ENCODE measurements at places on chromosomes 5 and 9.

DNA sequence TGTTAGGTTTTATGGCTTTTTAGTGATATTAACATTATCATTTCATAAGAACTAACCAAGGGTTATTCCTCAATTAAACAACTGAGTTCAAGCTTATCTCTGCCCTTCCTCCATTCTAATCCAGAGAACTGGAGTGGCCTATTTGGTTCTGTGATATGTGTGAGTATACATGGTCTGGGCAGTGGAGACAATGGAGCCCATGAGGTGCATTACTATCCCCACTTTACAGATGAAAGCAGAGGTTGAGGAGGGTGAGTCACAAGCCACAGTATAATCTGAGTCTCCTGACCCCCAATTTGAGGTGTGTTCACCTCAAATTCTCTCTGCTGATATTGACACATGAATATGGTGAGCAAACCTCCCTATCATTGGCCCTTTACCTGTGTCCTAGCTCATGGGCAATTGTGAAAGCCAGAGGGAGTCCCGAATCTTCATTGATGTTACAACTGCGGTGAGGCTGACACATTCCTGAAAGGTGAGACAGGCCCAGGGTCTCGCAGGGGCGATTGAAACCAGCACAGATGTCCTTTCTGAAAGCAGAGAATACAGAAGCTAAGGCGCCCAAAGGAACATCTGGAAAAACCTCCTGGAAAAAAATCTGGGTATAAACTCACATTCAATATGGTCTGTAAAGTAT is 217.2 kb downstream of the TARS1 start:
- no peak overlapping the region for H3K27ac ChIP-seq
- H3K27me3 ChIP-seq, result no peaks in the 10 kb centered on the region
- no peaks in the 10 kb centered on the region for H3K4me1 ChIP-seq
- DNase-seq, result no peak
- no peak overlapping the region for H3K4me3 ChIP-seq

- H3K4me3 ChIP-seq, result no peak overlapping the region
- H3K27me3 ChIP-seq, result no peaks in the 10 kb centered on the region
- peaks cover 7% of the 10 kb centered on the region for H3K4me1 ChIP-seq
- DNase-seq, result no peak
- no peak overlapping the region for H3K27ac ChIP-seq
Measured at GRCh38 chr5:92637247-92637646, 943.8 kb downstream of the NR2F1-AS1 start.

GRCh38 chr9:87570000-87570908 is 72.6 kb downstream of the DAPK1 start:
- no peak overlapping the region for H3K4me3 ChIP-seq
- peaks cover 49% of the 10 kb centered on the region for H3K4me1 ChIP-seq
- H3K27me3 ChIP-seq, result no peaks in the 10 kb centered on the region
- no peaks in the 10 kb centered on the region for H3K36me3 ChIP-seq
- no peak for DNase-seq

DNA sequence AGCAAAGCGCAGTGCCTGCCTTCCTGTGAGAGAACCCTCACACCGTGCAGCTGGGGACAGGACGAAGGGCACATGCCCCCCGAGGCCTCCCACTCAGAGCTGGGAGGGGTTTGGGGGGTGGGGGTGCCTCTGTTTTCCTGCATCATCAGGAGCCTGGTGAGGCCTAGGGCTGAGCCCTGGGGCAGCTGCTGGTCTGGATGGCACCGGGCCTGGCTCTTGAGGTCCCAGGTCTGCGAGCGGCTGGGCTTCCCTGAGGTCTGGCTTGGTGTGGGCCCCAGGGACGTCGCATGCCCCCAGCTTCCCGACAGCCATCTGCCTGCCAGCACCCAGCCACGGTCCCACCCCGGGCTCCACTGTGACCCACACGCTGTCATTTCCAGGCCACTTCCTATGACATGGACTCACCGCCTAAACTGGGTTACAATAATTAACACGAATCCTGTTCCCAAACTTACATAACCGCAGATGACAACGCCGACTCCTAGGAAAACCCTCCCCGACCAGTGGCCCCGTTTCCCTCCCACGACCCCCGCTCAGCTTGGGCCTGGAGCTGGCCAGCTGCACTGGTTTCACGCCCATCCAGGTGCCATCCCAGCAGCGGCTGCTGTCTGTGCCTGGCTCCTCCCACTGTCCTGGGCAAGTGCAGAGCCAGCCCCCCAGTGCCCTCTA is 8.7 kb downstream of the NACC2 start:
- no peaks in the 10 kb centered on the region for H3K27me3 ChIP-seq
- no peak for DNase-seq
- H3K4me3 ChIP-seq, result peak overlapping the region; percentile 54
- peak overlapping the region; percentile 94 for H3K27ac ChIP-seq

- no peaks in the 10 kb centered on the region for H3K27me3 ChIP-seq
- DNase-seq, result no peak
- peaks cover 67% of the 10 kb centered on the region for H3K36me3 ChIP-seq
- H3K27ac ChIP-seq, result no peak overlapping the region
Measured at GRCh38 chr9:127463911-127464310, 12.6 kb downstream of the LRSAM1 start.

DNA sequence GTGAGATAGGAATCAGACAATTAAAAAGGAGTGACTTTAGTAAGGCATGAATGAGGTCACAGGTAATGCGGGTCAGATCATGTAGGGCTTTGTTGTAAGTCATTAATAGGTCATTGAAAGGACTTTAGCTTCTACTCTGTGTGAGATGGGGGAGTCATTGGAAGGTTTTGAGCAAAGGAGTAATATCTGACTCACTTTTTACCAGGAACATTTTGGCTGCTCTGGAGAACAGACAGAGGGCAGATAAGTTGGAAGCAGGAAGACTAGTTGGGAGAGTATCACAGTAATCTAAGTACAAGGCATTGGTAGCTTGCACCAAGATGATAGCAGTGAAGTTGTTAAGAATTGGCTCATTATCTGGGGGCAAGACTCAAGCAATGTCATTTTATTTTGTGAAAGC is 37.4 kb downstream of the KIF2A start:
- H3K4me1 ChIP-seq, result no peaks in the 10 kb centered on the region
- H3K4me3 ChIP-seq, result no peak overlapping the region
- peaks cover 7% of the 10 kb centered on the region for H3K36me3 ChIP-seq
- no peaks in the 10 kb centered on the region for H3K27me3 ChIP-seq
- no peak for DNase-seq

DNA sequence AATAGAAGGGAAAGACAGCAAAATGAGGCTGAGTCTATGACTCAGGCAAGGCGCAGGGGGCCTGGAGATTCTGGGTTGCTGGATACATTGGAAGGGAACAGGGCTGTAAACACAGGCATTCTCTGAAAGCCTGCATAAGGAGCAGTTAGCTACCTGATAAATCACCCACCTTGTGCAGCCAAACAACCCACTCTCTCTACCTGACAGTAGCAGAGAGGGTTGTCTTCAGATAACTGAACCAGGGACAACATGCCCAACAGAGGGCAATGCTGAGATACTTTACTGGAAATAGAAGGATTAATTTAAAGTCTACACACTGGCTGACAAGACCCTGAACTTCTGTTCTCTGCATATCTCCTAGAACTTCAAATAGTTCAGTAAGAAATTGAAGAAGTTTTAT is 161.6 kb downstream of the KCTD16 start:
- no peak overlapping the region for H3K4me3 ChIP-seq
- H3K27ac ChIP-seq, result no peak overlapping the region
- H3K36me3 ChIP-seq, result no peaks in the 10 kb centered on the region
- H3K27me3 ChIP-seq, result no peaks in the 10 kb centered on the region
- no peak for DNase-seq

GRCh38 chr9:125536776-125537175 is 170.2 kb downstream of the MAPKAP1 start:
- H3K4me3 ChIP-seq, result no peak overlapping the region
- peaks cover 6% of the 10 kb centered on the region for H3K4me1 ChIP-seq
- H3K27me3 ChIP-seq, result no peaks in the 10 kb centered on the region
- H3K36me3 ChIP-seq, result no peaks in the 10 kb centered on the region
- no peak overlapping the region for H3K27ac ChIP-seq

GRCh38 chr9:34907044-34907443 is 51.0 kb upstream of the PHF24 start:
- H3K27ac ChIP-seq, result no peak overlapping the region
- H3K4me3 ChIP-seq, result no peak overlapping the region
- no peak for DNase-seq
- no peaks in the 10 kb centered on the region for H3K27me3 ChIP-seq

- no peaks in the 10 kb centered on the region for H3K27me3 ChIP-seq
- H3K4me3 ChIP-seq, result peak overlapping the region; percentile 9
- peak overlapping the region; percentile 29 for H3K27ac ChIP-seq
- peaks cover 16% of the 10 kb centered on the region for H3K36me3 ChIP-seq
Measured at GRCh38 chr9:122318284-122318683, 52.5 kb upstream of the PTGS1 start.

- H3K4me1 ChIP-seq, result no peaks in the 10 kb centered on the region
- H3K36me3 ChIP-seq, result no peaks in the 10 kb centered on the region
- H3K27me3 ChIP-seq, result no peaks in the 10 kb centered on the region
- H3K4me3 ChIP-seq, result no peak overlapping the region
- no peak overlapping the region for H3K27ac ChIP-seq
Measured at GRCh38 chr9:97759581-97760288, 62.6 kb upstream of the XPA start.

GRCh38 chr9:36995927-36996705 is 38.0 kb downstream of the PAX5 start:
- no peak for DNase-seq
- H3K4me3 ChIP-seq, result no peak overlapping the region
- H3K27ac ChIP-seq, result no peak overlapping the region
- peaks cover 4% of the 10 kb centered on the region for H3K27me3 ChIP-seq
- H3K4me1 ChIP-seq, result no peaks in the 10 kb centered on the region

DNA sequence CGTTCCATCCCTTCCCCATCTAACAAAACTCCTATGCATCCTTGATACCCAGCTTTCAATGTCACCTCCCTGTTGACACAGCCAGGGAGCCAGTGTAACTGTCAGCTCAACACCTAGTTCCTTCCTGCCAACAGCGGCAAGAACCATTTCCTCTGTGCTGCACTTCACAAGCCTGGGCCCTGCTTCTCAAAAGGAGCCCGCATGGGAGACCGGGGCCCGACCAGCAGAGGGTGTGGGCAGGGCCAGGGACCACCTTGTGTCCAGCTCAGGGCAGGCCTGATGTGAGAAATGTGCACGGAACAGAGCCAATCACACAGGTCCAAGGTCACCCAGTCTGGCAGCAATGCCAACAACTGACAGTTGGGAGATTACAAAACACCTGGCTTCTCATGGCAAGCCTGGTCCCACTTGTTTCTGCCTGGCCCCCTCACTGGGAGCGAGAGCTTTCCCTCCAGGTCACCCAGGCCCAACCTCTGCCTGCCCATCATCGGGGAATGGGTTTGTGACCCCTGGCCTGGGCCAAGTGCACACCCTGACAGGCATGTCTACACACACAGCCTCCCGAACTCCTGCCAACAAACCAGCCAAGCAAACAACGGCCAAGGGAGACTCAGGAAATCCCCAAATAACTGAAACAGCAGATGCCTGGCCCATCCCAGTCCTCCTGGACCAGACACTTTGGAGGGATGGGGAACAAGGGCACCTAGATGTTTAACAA is 3.1 kb downstream of the RNF44 start:
- H3K4me1 ChIP-seq, result peaks cover 32% of the 10 kb centered on the region
- peaks cover 19% of the 10 kb centered on the region for H3K36me3 ChIP-seq
- H3K27ac ChIP-seq, result no peak overlapping the region
- DNase-seq, result no peak
- H3K4me3 ChIP-seq, result peak overlapping the region; percentile 13

DNA sequence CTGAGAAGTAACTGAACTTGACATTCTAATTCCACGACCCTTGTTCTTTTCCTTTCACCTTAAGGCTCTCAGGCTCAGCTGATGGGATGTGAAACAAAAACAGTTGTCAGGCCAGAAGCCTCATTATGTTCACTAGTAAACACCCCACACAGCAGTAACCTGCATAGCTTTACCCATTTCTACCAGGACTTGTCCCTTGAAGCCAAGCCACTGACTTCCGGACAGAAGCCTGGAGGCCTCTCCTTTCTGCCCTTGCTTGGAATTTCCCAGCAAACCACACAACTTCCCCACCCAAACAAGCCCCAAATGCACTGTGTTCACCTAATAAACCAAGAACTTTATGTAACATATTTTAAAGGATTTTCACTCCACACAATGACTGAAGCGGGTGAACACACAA is 19.6 kb downstream of the PRUNE2 start:
- no peak for DNase-seq
- H3K27me3 ChIP-seq, result no peaks in the 10 kb centered on the region
- peaks cover 19% of the 10 kb centered on the region for H3K4me1 ChIP-seq
- H3K4me3 ChIP-seq, result no peak overlapping the region
- H3K36me3 ChIP-seq, result peaks cover 12% of the 10 kb centered on the region

- no peak for DNase-seq
- H3K27me3 ChIP-seq, result no peaks in the 10 kb centered on the region
- no peak overlapping the region for H3K4me3 ChIP-seq
- H3K27ac ChIP-seq, result no peak overlapping the region
- no peaks in the 10 kb centered on the region for H3K4me1 ChIP-seq
Measured at GRCh38 chr9:77543131-77543822, 104.8 kb downstream of the GNA14 start.

GRCh38 chr5:655406-655805 is 37.7 kb downstream of the TPPP start:
- H3K4me1 ChIP-seq, result no peaks in the 10 kb centered on the region
- no peak overlapping the region for H3K27ac ChIP-seq
- DNase-seq, result no peak
- peaks cover 7% of the 10 kb centered on the region for H3K36me3 ChIP-seq

- DNase-seq, result no peak
- H3K36me3 ChIP-seq, result no peaks in the 10 kb centered on the region
- no peak overlapping the region for H3K27ac ChIP-seq
- no peaks in the 10 kb centered on the region for H3K27me3 ChIP-seq
Measured at GRCh38 chr5:146962801-146963355, 84.3 kb upstream of the PPP2R2B start.

- H3K27me3 ChIP-seq, result no peaks in the 10 kb centered on the region
- no peaks in the 10 kb centered on the region for H3K4me1 ChIP-seq
- no peak overlapping the region for H3K27ac ChIP-seq
- no peak overlapping the region for H3K4me3 ChIP-seq
- DNase-seq, result no peak
Measured at GRCh38 chr5:54073735-54074134, 236.6 kb downstream of the ARL15 start.

GRCh38 chr9:32351845-32352244 is 32.6 kb upstream of the ACO1 start:
- DNase-seq, result no peak
- H3K36me3 ChIP-seq, result no peaks in the 10 kb centered on the region
- no peak overlapping the region for H3K27ac ChIP-seq
- H3K4me3 ChIP-seq, result no peak overlapping the region
- no peaks in the 10 kb centered on the region for H3K4me1 ChIP-seq
- H3K27me3 ChIP-seq, result no peaks in the 10 kb centered on the region

GRCh38 chr5:147397616-147398015 is 112.3 kb downstream of the DPYSL3 start:
- H3K27ac ChIP-seq, result no peak overlapping the region
- H3K36me3 ChIP-seq, result peaks cover 77% of the 10 kb centered on the region
- no peak overlapping the region for H3K4me3 ChIP-seq
- DNase-seq, result no peak
- H3K27me3 ChIP-seq, result no peaks in the 10 kb centered on the region

- H3K27me3 ChIP-seq, result no peaks in the 10 kb centered on the region
- peaks cover 54% of the 10 kb centered on the region for H3K36me3 ChIP-seq
- H3K4me1 ChIP-seq, result no peaks in the 10 kb centered on the region
- no peak overlapping the region for H3K4me3 ChIP-seq
Measured at GRCh38 chr9:132283165-132283564, 71.6 kb downstream of the SETX start.
